ENCODE measurements at places on chromosomes 4 and X.
A peak's percentile ranks its signal among the peaks of the same experiment; 100 is the strongest.

GRCh38 chr4:146338512-146338911, 124.2 kb downstream of the REELD1 start:
- DNase-seq = no peak

DNA sequence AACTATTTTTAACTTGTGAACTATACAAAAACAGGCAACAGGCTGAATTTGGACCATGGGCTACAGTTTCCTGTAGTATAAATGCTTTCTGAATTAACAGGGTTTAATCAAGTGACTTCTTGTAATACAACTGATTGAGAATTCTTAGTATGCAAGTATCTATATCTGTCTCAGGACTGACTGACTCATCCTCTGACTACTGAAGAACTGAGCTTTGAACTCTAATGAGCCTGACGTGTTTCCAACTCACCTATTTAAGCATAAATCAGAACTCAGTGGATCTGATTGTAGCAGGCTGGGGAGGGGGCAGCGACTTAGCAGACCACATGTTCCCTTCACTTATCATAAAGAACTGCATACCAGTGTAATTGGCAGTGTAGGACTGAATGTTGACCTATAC, 7.8 kb downstream of the SPATA4 start:
- no peak for DNase-seq

DNA sequence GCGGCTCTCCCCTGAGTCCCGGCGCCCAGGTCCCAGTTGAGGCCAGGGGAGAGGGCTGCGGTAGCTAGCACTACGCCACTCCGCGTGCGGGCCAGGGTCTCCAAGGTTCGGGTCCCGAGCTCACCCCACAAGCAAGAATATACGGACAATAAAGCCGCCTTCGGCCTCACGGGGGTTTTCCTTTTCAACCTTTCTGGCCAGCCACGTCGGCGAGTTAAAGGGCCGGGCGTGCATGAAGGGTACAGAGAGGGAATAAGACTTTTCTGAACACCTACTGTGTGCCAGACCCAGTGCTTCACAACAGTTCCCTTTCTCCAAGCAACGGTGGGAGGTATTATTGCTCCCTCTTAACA, 138.5 kb upstream of the ZIC3 start:
- DNase-seq = no peak

DNA sequence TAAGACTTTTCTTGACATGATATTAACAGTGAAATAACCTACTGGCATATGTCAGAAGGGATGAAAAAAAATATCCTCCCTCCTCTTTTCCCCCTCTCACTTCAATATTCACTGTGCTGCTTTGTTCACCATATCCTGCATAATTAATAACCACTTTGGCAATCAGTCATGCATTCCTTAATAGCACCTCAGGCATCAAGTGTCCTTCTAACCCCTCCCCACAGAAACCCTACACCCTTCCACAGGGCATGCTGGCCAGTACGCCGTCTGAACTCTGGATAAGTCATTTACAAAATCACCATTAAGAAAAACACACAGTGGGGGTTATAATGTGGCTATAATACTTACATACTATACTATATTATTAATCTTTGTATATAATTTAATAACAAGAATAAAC, 165.9 kb downstream of the PDGFC start:
- DNase-seq = no peak

- no peak for DNase-seq
These were observed 601.3 kb downstream of the SPRY1 start for GRCh38 chr4:123997776-123998449.

DNA sequence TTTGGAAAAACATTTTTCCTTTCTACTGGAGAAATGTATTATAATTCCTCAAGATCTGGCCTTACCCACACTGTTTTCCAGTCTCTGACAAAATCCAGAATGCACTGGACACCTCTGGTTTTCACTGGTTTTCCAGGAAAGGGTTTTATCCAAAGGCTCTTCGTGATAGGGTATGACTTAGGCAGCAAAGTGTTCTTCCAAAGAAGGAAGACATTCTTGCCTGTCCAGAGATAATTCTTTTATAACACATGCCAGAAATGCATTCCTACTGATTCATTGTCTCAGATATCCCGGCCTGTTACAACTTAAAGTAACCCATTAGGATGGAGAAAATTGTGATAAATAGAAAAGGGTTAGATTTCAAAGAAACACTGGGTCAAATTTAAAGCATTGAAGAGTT, 2343.1 kb downstream of the PCDH7 start:
- peak; percentile 61 for DNase-seq

DNA sequence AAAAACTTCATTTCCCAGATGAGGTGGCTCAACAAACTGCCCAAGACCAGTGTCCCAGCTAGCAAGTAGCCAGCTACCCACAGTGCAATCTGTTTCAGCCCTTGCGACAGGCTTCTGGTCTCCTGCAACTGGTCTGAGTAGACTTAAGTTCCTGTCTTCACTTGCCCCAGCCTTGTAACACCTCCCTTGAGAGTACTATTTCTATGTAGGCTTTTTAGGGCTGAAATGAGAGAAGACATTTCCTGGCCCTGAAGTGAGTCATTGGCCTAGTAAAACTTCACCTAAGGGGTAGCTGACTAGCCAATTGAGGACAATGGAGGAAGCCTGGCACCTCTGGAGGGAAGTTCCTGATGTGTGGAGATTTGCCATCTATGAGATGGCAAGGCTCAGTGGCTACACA, 80.1 kb upstream of the STIM2 start:
- DNase-seq = no peak

DNA sequence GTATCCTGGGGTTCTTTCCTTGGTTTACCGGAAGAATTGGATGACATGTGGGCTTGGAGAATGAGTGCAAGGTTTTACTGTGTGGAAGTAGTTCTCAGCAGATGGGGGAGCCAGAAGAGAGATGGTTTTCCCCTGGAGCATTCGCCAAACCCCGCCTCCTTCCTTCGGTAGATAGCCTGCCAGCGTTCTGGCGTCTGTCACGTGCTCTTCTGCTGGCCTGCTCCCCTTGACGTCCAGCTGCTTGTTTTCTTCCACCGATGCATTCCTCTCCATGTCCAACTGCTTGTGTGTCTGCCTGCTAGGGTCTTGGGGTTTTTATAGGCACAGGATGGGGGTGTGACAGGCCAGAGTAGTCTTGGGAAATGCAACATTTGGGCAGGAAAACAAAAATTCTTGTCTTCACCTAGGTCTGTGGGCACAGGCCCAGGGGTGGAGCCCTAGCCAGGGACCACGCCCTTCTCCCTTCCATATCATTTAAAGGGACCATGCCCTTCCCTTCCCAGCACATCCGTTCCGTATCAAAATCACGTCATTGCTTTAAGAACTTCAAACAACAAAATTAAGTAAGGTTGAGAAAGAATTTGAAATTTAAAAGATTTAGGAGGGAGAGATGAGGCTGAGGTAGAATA, 538.7 kb upstream of the SMIM31 start:
- DNase-seq = no peak

- peak; percentile 27 for DNase-seq
These were observed 11.9 kb downstream of the CA5B start for GRCh38 chrX:15749642-15750610.

DNA sequence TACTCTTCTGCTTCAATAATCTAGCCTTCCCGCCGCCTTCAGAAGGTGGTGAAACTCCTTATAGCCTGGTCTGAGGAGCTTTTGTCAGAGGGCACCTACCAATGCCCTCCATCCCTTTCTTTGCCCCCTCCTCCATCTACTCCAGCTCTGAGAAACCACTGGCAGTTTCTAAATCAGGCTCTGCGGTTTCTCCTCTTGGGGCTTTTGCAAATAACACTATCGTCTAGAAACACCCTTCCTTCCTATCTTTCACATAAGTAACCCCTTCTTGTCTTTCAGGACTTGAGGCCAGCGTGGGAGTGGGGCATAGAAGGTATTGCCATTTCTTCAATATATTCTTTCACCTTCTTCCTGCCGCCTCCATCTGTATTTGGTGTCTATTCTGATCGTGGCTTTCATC, 1.2 kb upstream of the EFHC2 start:
- DNase-seq = peak; percentile 2

- DNase-seq = no peak
These were observed 28.4 kb upstream of the RPS6KA6 start for GRCh38 chrX:84216406-84216805.

GRCh38 chrX:15696516-15696915, 31.9 kb upstream of the CLTRN start:
- no peak for DNase-seq

Data from AG20443 (cell line).